Thoracic aorta (tissue), 2 donors: ENCODE measurements at places on chromosomes 2 and 18.

DNA sequence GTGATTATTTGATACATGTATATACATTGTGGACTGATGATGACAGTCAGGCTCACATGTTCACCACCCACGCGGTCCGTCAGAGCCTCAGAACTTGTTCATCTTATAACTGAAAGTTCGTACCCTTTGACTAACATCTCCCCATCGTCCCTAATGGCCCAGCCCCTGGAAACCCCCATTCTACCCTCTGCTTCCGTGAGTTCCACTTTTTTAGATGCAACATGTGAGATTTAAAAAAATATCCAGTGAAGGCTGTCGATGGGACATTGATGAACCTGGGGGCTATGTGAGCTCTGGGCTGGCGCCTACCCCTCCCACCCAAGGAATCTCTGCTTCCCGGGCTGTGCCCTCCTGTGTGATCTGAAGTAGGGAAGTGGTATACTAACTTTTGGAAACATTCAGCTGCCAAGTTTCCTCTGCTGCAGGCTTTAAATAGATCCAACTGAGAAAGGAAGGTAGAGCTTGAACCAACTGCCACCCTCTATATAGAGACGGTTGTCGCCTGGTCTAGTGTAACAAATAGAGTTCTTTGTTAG is 163.8 kb downstream of the FAM210A start:
- no peak for DNase-seq

- DNase-seq, result no peak
Observed at GRCh38 chr2:96547203-96547641, 10.7 kb downstream of the ARID5A start.

GRCh38 chr2:42974721-42975717 is 182.6 kb upstream of the HAAO start:
- no peak for DNase-seq

DNA sequence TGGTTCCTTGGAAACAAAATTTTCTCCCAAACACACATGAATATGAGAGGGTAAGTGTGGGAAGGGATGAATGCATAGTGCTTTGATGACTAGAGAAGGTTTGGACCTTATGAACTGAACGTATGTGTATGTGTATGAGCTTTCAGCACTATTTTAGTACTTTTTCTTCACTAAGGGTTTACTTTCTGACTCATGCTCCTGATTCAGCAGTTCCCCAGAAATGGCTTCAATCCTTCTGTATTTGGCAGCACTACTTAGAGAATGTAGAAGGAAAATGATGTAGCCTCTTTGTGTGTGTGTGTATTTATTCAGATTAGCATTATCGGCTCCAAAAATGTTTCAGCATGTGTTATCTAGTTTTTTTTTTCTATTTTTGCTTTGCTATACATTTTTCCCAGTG is 22.2 kb downstream of the KCNJ3 start:
- no peak for DNase-seq

- no peak for DNase-seq
Observed at GRCh38 chr18:41992066-41992465, 37.0 kb downstream of the PIK3C3 start.

DNA sequence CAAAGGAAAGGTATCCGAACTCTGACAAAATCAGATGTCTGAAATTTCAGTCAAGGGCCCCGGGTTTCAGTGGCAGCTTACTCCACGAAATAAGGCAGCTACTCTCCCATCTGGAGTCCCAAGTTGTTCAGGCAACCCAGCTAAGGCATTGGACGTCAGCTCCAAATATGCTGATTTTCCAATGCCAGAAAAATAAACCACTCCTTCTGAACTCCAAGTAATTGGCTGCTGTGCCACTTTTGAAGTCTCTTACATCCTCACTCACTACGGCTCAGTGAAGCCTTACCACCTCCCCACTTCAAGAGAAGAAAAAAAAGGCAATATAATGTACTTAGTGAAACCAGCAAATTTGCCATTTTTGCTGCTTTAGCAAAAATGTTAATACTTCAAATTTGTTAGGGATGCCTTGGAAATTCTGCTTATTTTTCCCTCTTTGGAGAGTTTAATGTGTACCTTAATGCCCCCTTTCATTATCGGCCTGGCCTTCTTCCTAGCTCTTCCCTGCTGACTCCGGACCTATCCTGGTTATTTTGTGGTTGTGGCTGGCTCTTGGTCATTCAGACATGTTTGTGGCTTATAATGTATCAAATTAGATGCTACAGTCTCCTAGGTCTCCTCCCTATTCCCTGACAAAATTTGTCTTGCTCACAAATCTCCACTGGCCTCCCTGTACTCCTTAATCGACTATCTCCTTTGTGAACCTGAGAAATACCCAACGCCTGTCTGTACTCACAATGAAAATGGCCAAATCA is 589.2 kb upstream of the ZEB2 start:
- DNase-seq, result no peak

DNA sequence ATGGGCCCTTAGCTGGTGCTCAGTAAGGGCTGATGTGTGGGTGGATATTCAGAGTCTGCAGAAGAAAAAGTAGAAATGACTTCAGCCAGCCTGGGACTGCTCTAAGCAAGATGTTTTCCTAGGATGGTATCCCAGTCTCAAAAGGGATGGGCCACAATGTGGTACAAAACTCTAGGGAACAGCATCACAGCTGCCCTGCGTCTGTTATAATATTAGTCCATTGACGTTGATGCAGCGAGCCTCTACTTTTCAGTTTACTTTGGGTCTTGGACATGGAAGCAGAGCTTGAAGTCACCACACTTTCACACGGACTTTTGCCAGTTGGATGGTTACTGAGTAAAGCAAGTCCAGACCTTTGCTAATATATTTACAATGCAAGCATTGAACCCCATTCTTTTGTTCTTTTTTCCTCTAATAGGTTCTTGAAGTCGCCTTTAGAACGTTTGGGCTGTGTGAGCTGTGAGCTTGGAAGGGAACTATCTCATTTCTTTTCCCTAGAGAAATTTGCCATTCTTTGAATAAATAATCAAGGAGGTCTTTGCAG is 105.7 kb downstream of the RDH14 start:
- peak; percentile 21 for DNase-seq

DNA sequence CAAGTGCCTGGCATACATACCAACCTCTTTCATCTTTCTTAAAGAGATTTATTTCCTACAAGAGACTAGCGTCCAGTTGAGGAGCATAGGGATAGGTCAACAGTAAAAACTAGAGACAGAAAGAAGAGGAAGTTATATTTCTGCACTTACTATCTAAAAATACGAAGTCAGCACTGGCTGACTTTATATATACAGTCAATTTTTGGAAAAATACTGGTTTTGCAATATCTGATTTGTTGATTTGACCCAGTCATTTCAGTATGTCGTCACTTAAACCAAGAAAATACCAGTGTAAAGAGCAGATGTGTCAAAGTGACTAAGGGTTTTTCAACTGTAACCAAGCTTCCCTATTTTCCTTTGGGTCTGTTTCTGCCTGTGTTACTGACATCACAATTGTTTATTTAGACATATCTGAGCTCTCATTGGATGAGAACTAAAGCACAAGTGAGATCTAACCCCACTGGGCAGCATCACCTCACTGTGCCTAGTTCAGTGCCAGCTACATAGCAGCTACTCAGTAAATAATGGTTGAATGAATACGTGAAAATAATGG is 23.0 kb downstream of the CYTIP start:
- no peak for DNase-seq

- no peak for DNase-seq
Observed at GRCh38 chr18:29711932-29712331, 1330.6 kb downstream of the DSC3 start.
